ENCODE measurements at places on chromosomes 4 and X. TPM values are rescaled to one million over a fixed set of nuclear protein-coding genes. Genes with fewer than 3 reads are reported as not detected.

The FAM50A gene
- 49.6 TPM for polyA plus RNA-seq

The PROM1 gene
- 44.6 TPM for polyA plus RNA-seq

The CHST7 gene
- polyA plus RNA-seq = 1.5 TPM

The CXXC4 gene
- 13.5 TPM for polyA plus RNA-seq

The INTS6L gene
- polyA plus RNA-seq = 32.2 TPM

The CYBB gene
- polyA plus RNA-seq = 12.6 TPM

The USP27X gene
- polyA plus RNA-seq = 11.4 TPM

The P2RY10 gene
- polyA plus RNA-seq = 0.15 TPM

The RASL11B gene
- polyA plus RNA-seq = 40.5 TPM

The OCRL gene
- 35.8 TPM for polyA plus RNA-seq

The RBPJ gene
- 89.3 TPM for polyA plus RNA-seq

The FAM47A gene
- not detected for polyA plus RNA-seq

The F8A3 gene
- polyA plus RNA-seq = not detected

The RTL3 gene
- polyA plus RNA-seq = not detected

The HMX1 gene
- not detected for polyA plus RNA-seq

The BTC gene
- 7.8 TPM for polyA plus RNA-seq

The FAM47E gene
- 9.4 TPM for polyA plus RNA-seq

The MAGEA6 gene
- polyA plus RNA-seq = not detected

The EMCN gene
- 136 TPM for polyA plus RNA-seq

The FAAH2 gene
- 15.2 TPM for polyA plus RNA-seq

The VCX gene
- polyA plus RNA-seq = not detected

The NAA11 gene
- polyA plus RNA-seq = not detected

The LGI2 gene
- 26.7 TPM for polyA plus RNA-seq

The ANXA10 gene
- polyA plus RNA-seq = 0.10 TPM

The CYTL1 gene
- 8.9 TPM for polyA plus RNA-seq

The MMRN1 gene
- polyA plus RNA-seq = 2.1 TPM

The DDX53 gene
- not detected for polyA plus RNA-seq

The PSAPL1 gene
- not detected for polyA plus RNA-seq

The USP17L24 gene
- polyA plus RNA-seq = not detected

The LNX1 gene
- polyA plus RNA-seq = 14.3 TPM

The EDA gene
- polyA plus RNA-seq = 7.0 TPM

The TEC gene
- polyA plus RNA-seq = 5.5 TPM

The ZNF185 gene
- 42.6 TPM for polyA plus RNA-seq

The COPS4 gene
- 80.7 TPM for polyA plus RNA-seq

The SSX3 gene
- not detected for polyA plus RNA-seq

The HAND2 gene
- not detected for polyA plus RNA-seq

The ANKRD17 gene
- 94.3 TPM for polyA plus RNA-seq

The HEPH gene
- 53.6 TPM for polyA plus RNA-seq

The DGKK gene
- 13.0 TPM for polyA plus RNA-seq

The CBR4 gene
- 56.7 TPM for polyA plus RNA-seq

The ZDHHC15 gene
- 9.1 TPM for polyA plus RNA-seq

The ZC4H2 gene
- polyA plus RNA-seq = 24.6 TPM
